Breast epithelium (tissue), 4 donors: ENCODE measurements at places on chromosomes 12 and 14. TPM values are rescaled to one million over a fixed set of nuclear protein-coding genes. Genes with fewer than 3 reads are reported as not detected.

DNA sequence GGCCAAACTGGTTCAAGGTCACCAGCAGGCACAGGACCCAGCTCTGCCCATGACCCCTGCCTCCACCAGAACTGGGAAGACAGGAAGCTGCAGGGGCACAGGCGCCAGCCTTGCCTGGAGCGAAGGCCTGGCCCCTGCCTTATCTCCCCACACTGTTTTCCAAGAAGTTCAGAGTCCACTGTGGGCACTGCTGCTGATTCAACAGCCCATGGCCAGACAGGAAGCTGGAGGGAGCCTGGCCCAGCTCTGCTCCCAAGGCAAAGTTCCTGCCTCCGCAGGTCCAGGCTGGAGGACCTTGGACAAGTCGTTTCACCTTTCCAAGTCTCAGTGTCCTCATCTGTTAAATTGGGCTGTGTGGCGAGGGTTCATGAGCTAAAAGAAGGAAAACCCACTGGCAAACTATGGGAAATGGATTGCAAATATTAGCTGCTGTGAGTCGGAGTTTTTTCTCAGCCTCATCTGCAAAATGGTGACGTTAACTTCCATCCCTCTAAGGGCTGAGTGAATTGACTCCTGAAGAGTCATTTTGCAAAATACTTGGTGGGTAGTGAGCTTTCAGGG lies 1.2 kb downstream of the PHETA1 start:
- no peaks in the 10 kb centered on the region for H3K36me3 ChIP-seq
- no peaks in the 10 kb centered on the region for H3K27me3 ChIP-seq
- no peak for DNase-seq

DNA sequence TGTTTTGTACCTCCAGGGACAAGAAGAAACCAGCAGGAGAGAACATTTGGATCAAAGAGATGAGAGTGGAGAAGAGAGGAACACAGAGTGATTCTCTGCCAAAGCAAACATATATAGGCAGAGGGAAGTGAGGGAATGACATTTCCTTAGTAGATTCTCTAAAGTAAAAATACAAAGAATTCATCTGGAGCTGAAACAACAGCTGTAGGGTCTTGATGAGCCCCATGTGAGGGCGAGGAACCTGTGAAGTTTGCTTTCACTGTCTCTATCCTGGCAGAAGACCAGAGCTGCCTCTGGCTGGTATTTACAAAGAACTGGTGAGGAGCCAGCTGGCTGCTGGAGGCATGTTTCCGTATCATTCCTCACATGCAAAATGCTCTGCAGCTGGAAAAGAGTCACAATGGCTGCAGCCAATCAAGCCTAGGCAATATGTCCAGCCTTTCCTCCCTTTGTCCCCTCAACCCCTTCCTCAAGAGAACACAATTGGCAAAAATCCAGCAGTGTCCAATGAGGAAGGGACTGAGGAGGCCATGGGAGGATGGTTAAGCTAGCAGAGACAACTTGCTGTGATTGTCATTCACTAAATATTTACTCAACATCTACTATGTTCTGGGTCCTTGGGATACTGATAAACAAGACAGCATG lies 122.5 kb downstream of the PHLDA1 start:
- no peaks in the 10 kb centered on the region for H3K4me1 ChIP-seq
- no peaks in the 10 kb centered on the region for H3K36me3 ChIP-seq
- peak; percentile 58 for DNase-seq
- peak overlapping the region; percentile 32 for H3K27ac ChIP-seq

GRCh38 chr12:263574-263973 lies 938 bp upstream of the SLC6A13 start:
- H3K27ac ChIP-seq: no peak overlapping the region
- no peak overlapping the region for H3K4me3 ChIP-seq
- H3K4me1 ChIP-seq: no peaks in the 10 kb centered on the region
- H3K27me3 ChIP-seq: peaks cover 10% of the 10 kb centered on the region
- DNase-seq: no peak
- H3K36me3 ChIP-seq: no peaks in the 10 kb centered on the region

GRCh38 chr12:16163146-16163545 lies 114.3 kb downstream of the SLC15A5 start:
- no peaks in the 10 kb centered on the region for H3K4me1 ChIP-seq
- H3K36me3 ChIP-seq: no peaks in the 10 kb centered on the region
- no peak for DNase-seq
- H3K4me3 ChIP-seq: no peak overlapping the region
- no peak overlapping the region for H3K27ac ChIP-seq

DNA sequence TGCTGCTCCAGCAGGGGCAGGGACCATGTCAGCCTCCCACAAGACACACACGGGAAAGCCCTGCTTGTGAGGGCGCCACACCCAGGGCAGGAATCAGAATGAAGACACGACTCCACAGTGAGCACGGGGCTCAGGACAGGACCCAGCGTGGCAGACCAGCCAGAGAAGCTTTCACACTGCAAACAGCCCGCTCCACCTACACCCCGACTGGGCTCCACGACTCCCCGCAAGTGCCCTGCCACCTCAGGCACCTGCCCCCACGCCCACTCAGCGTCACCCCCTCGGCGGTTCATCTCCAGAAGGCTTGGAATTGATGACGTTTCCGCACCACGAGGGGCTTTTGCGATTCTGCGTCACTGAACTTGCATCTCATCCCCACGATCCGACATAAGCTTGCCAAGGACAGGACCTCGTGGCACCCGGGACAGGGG lies 91.1 kb downstream of the FBXL14 start:
- H3K27ac ChIP-seq: no peak overlapping the region
- no peak for DNase-seq
- H3K36me3 ChIP-seq: no peaks in the 10 kb centered on the region
- H3K4me1 ChIP-seq: no peaks in the 10 kb centered on the region
- H3K27me3 ChIP-seq: no peaks in the 10 kb centered on the region

DNA sequence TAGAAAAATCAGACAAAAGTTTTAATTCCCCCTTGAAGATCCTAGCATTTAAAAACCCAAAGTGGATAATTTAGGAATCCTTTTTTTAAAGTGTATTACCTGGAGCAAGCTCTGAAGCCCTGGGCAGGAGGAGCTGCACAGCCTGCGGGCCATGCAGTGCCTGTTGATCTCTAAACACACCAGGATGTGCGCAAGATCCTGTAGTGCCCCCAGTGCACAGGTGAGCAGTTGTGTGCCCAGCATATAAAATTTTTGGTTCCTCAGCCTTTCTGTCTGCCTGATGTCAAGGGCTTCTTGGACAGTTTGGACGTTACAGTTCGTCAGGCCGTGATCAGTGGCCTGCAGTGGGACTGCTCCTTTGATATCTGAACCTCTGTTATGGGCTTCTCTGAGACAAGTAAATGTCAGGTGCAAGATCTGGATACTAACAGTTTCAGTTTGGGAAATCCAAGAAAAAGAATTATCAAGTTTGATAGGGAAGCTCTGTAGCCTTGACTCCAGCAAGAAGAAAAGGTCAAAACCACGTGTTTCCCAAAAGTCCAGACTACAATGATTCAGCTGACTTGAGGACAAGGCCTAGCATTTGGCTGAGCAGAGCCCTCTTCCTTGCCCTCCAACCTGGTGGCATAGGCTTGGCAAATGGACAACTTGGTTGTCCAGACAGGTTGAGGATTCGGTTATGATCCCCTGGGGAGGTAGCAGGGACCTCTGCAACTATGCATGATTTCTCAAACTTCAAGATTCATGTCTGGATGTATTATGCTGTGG lies 1.0 kb downstream of the ATXN7L3B start:
- H3K4me3 ChIP-seq: peak overlapping the region; percentile 86
- H3K36me3 ChIP-seq: no peaks in the 10 kb centered on the region
- no peaks in the 10 kb centered on the region for H3K27me3 ChIP-seq
- no peak for DNase-seq

GRCh38 chr12:20369305-20370013 lies 1.1 kb downstream of the PDE3A start:
- no peaks in the 10 kb centered on the region for H3K27me3 ChIP-seq
- H3K4me3 ChIP-seq: peak overlapping the region; percentile 56

DNA sequence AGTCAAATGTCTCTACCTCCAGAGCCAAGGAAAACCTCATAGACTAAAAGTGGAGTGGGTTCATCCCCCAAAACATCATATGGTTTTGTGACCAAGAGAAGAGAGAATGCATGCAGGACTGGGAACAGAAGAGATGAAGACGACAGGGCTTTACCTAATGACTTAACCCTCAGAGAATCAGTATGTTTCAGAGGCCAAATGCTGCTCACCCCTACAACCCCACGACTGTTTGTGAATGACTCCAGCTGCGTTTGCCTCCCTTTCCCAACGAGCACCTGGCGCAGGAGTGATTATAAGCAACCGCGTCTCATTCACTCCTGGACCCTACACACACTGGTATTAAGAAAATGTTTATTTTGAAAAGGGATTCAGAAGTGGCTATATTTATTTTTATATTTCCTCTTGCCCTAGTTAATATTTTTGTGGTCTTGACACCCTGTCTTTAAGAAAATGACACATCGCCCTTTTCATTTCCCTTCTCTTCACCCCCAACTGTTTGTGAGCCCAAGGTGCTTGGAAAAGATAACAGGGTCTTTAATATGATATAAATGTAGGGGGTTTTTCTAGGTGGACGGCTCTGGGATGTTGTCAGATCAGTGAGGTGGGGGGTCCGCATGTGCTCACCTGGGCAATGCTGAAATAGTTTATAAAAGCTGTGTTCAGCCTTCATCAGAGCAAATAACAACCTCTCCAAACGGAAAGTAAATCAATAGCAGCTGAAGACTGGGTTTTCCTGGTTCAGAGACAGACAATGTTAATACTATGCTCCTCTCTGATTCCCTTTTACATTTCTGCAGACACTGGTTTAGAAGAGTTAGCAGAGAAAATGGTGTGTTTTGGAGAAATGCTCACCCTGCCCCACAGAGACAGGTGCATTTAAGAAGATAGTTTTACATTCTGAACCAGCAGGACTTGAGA lies 77.7 kb downstream of the SLC15A4 start:
- no peaks in the 10 kb centered on the region for H3K27me3 ChIP-seq
- DNase-seq: no peak
- no peak overlapping the region for H3K4me3 ChIP-seq
- H3K27ac ChIP-seq: no peak overlapping the region

- H3K4me3 ChIP-seq: no peak overlapping the region
- no peak for DNase-seq
- no peaks in the 10 kb centered on the region for H3K4me1 ChIP-seq
- no peaks in the 10 kb centered on the region for H3K27me3 ChIP-seq
- H3K27ac ChIP-seq: no peak overlapping the region
- no peaks in the 10 kb centered on the region for H3K36me3 ChIP-seq
Measured at GRCh38 chr14:45947830-45948229, 694.8 kb upstream of the MIS18BP1 start.

DNA sequence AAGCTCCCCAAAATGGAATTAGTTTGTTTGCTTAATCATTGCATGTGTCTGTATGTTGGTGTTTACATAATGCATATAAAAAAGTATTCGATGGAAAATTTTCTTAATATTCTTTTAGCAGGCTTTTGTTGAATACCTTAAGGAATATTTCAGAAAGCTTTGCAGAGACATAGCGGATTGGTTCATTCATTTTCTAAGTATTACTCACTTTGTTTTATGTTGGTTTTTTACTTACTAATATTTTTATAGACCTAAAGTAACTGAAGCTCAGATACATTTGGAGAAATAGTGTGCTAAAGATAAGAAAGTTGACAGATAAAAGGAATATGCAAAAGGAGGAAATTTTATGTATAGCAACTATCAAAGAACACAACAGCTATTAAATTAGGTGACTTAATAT lies 191.0 kb downstream of the ERC1 start:
- H3K4me1 ChIP-seq: no peaks in the 10 kb centered on the region
- H3K27ac ChIP-seq: no peak overlapping the region
- no peak for DNase-seq
- H3K4me3 ChIP-seq: no peak overlapping the region
- no peaks in the 10 kb centered on the region for H3K27me3 ChIP-seq

DNA sequence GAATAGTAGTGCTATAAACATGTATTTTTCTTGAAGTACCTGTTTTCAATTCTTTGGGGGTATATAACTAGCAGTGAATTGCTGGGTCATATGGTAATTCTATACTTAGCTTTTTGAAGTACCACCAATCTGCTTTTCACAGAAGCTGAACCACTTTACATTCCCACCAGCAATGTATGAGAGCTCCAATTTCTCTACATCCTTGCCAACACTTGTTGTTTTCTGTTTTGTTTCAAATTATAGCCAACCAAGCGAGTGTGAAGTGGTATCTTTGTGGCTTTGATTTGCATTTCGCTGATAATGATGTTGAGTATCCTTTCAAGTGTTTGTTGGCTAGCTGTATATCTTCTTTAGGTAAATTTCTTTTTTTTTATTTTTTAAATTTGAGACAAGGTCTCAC lies 95.7 kb downstream of the PAPLN start:
- H3K36me3 ChIP-seq: no peaks in the 10 kb centered on the region
- H3K4me1 ChIP-seq: no peaks in the 10 kb centered on the region
- no peak overlapping the region for H3K4me3 ChIP-seq
- no peak overlapping the region for H3K27ac ChIP-seq

GRCh38 chr12:37543966-37544668 lies 772.5 kb upstream of the ALG10B start:
- no peak overlapping the region for H3K27ac ChIP-seq
- no peak for DNase-seq
- no peaks in the 10 kb centered on the region for H3K36me3 ChIP-seq
- no peaks in the 10 kb centered on the region for H3K27me3 ChIP-seq
- no peak overlapping the region for H3K4me3 ChIP-seq

GRCh38 chr12:130201037-130201436 lies 38.8 kb downstream of the FZD10 start:
- H3K27ac ChIP-seq: no peak overlapping the region
- H3K4me3 ChIP-seq: no peak overlapping the region
- DNase-seq: no peak
- H3K27me3 ChIP-seq: peaks cover 4% of the 10 kb centered on the region

GRCh38 chr14:77025744-77026165 lies 2.8 kb downstream of the IRF2BPL start:
- DNase-seq: no peak
- H3K27me3 ChIP-seq: no peaks in the 10 kb centered on the region
- H3K4me1 ChIP-seq: peaks cover 8% of the 10 kb centered on the region
- H3K27ac ChIP-seq: peak overlapping the region; percentile 99
- H3K4me3 ChIP-seq: peak overlapping the region; percentile 94

GRCh38 chr12:98735821-98736220 lies 90.7 kb downstream of the APAF1 start:
- no peaks in the 10 kb centered on the region for H3K27me3 ChIP-seq
- H3K36me3 ChIP-seq: no peaks in the 10 kb centered on the region

DNA sequence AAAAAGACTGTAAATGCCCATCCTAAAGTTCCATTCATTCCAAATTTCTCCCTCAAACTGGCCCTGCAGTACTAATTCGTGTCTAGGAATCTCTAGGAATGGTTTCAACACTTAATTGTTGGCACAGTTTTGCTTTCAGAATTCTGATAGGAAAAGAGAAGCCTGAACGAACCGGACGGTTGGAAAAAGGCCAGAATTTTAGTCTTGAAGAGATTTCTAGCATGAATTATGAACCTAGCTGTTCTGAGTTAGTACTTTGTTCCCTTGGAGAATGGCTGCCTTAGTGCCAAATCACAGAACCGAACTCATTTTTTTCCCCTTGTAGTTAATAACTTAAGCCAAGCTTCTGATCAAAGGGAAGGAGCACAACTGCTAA lies 262.6 kb downstream of the ADAMTS20 start:
- H3K27me3 ChIP-seq: no peaks in the 10 kb centered on the region
- H3K4me3 ChIP-seq: peak overlapping the region; percentile 16
- no peak for DNase-seq
- H3K4me1 ChIP-seq: peaks cover 6% of the 10 kb centered on the region

Gene ZBTB39
- 6.6 TPM for total RNA-seq

Gene SYNE3
- 13.5 TPM for total RNA-seq

Gene RAD9B
- total RNA-seq: 0.66 TPM

Gene FOXN4
- total RNA-seq: not detected

Gene KRT72
- total RNA-seq: not detected

Gene TRAFD1
- total RNA-seq: 54.4 TPM

Gene SDR9C7
- total RNA-seq: not detected

Gene TSPAN9
- total RNA-seq: 44.9 TPM

Gene DENND5B
- 17.7 TPM for total RNA-seq

Gene MYF6
- not detected for total RNA-seq

Gene SYCP3
- 0.16 TPM for total RNA-seq

Gene PTHLH
- 7.5 TPM for total RNA-seq

Gene AKAP5
- total RNA-seq: 0.98 TPM

Gene CCDC175
- total RNA-seq: not detected

Gene RPS6KL1
- 3.3 TPM for total RNA-seq
